ENCODE measurements at places on chromosomes 12 and 14.

DNA sequence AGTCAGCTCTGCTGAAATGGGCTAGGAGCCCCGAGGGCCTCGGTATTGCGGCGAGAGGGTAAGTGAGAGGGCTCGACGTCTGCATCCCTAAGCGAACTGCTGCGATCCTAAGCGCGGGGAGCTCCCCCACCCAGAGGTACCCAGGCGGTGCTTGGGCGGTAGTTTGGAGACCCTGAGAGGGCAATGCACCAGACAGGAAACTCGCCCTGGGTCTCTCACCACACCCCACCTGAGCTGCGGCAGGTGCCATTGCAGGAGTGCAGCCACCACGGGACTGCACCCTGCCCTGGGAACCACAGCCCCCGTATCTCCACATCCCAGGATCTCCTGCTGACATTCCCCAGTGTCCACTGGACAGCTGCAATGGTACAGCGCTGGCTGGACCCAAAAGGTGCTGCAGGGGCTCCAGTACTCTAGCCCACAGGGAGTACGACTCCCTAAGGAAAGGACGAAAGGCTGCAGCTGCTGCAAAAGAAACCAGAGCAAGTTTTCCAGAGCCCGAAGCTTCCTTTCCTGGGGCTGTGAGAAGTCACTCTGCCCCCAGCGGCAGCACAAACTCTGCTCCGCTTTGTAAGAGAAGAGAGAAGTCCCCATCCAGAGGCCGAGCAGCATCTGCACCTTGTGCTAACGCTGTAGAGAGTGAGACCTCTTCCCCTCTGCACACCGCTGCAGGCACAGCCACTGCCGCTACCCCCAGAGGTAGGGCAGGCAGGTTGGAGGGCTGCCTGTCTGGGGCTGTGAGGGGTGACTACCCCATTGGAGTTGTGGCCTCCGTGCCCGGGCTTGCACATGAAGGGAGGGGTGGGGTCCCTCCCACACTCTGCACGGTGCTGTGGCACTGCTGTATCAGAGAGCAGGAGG is 31.1 kb upstream of the MON2 start:
- peak; percentile 7 for DNase-seq

- no peak for DNase-seq
Measured at GRCh38 chr14:34971381-34971780, 11.4 kb upstream of the SRP54 start.

- DNase-seq: no peak
Measured at GRCh38 chr12:4133636-4134447, 139.7 kb upstream of the CCND2 start.

DNA sequence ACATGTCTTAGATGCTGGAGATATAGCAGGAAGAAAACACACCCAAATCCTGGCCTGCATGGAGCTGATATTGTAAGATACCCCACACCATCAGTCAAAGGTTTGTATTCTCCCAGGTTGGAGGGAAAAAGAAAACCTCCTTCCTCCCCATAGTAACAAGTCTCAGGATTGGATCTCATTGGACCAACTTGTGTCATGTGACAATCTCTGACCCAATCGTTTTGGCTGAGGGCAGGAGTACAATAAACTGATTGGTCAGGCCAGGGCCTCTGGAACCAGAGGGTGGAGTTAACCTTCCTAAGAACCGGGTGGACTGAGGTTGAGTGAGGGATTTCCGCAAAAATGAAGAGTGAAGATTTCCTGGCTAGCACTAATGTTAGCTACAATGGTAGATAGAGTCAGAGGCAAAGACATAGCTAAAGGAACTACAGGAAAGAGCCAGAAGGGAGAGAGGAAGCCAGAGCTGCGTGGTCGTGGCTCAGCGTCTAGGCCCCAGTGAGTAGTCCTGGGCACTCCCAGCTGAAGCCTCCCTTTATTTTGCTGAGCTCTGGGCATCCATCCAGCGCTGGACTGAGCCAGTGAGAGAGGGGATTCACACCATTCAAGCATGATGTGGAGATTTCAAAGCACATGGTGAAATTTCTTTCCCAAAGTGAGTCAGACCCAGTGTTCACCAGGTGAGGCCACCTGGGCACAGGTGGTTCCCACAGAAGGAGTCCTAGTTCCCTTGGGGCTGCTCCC is 219.9 kb downstream of the AACS start:
- DNase-seq: no peak

DNA sequence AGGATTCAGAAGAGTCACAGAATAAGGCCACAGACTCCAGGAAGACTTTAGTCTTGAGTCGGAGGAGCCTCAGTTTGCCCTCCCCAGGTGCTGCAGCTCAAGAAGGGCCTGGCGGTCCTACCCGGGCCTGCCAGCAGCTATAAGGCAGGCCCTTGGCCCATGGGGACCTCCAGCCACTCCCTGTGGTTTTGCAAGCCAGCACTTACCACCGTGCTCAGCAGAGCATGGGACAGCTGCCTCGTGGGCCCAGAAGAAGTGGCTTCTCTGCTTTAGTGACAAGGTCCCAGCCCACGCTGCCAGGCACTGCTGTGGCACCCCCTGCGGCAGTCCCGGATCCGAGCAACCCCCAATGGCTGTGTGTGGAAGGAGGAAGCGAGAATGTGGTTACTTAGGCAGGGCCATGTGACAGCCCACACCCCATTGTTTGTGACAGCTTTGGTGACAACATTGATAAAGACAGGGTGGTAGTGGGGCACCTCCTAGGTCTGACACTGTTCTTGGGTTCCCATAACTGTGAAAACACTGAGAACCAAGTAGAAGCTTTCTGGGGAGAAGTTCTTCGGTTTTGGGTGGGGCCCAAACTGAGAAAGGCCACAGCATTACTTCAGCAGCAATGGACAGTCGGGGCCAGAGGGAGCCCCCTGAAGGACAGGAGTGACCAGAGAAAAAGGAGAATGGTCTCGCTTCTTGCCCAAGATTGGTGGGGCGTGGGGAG is at the start of gene SELPLG:
SELPLG (minus strand) TSS at position 361 of the 715 bp plus-strand sequence. CDS start 9,587 bp downstream, outside the sequence.
- DNase-seq: peak; percentile 81

DNA sequence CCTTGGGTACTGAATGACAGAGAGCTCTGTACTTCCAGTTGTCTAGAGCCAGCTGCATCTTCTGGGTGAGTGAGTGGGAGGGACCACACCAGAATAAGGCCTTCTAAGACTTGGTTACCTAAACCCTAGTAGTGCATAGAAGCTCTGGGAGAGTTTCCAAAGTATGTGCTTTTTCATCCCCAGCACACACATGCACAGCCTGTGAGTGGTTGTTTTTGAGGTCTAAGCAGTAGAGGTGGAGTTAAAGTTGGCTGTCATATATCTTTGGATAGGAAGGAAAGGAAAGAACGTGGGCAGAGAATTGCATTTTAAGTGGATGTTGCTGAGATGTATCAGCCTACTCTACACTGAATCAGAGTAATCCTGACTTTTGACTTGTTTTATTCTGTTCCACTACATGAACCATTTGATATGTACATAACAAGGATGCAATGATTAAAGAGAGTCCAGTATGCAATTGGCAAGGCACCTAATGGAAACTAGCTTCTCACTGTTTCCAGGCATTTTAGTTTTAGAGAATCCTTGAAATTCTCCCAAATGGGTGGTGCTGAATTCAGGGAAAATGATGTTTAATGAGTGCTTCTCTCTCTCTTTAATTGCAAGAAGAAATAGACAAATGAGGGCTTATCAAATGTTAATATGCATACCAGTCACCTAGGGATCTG is 51.8 kb upstream of the PRICKLE1 start:
- no peak for DNase-seq

GRCh38 chr14:76777721-76778120 is 16.5 kb downstream of the VASH1 start:
- no peak for DNase-seq

DNA sequence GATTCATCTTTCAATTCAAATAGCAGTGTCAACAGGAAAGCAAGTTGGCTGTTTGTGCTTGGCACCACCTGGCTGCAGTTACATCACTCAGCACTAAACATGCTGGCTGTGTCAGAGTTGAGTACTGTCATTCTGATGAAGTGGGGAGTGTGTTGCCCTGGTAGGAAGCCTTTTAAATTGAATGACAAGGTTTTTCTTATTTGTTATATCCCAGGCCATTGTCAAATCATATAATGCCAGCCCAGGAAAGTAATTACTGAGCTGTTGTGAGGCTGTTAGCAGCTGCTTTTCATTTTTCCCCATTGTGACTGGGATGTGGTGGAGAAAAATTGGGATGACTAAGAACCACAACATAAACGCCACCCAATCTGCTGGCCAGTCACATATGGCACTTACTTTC is 106.5 kb upstream of the PRKD1 start:
- no peak for DNase-seq

DNA sequence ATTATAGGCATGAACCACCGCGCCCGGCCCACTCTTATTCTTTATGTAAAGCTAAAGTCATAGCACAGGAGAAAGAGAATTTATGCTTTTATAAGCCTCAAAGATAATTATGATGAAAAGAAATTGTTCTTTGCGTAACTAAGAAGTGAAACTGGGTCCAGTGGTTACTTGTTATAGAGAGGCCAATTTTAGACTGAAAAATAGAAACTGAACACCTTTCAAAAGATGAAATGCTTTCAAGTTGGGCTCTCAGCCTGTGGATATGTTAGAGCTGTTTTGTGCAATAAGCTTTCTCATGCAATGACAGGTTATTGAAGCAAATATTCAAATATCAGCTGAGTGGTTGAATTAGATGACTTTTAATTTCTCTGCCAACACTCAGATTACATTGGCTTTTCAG is 7.9 kb downstream of the TMEM253 start:
- no peak for DNase-seq

DNA sequence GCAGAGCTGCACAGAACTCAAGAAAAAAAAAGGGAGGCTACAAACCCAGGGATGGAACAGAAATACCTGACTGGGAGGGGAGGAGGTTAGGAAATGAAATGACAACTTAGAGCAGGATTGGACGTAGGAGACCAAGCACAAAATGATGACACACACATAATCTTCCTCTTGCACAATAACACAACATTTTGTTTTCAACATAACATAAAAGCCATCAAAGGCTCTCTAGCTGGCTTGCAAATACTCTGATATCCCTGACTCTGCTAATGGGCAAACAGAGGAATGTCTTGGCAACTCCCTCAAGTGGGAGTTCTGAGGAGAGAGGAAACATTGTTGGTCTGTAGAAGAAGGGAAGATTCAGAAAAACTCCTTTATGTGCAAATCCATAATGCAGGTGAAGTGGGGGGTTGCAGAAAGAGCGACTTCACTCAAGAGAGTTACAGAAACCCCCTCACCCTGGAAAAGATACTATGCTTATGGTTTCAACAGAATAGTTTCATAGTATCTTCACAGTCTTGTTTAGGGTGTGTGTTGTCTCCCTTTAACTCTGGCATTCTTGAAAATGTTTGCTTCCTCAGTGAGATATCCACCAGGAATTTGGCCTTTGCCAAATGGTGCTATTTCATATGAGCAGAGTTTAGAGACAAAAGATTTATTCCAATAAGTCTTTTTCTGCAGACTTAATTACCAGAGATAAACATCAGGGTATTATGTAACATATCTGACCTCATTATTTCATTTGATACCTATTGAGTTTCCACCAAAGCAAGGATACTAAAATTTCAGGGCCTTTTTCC is 43.8 kb upstream of the LTBP2 start:
- no peak for DNase-seq

- no peak for DNase-seq
Measured at GRCh38 chr14:58733451-58734208, 95.9 kb downstream of the DACT1 start.

DNA sequence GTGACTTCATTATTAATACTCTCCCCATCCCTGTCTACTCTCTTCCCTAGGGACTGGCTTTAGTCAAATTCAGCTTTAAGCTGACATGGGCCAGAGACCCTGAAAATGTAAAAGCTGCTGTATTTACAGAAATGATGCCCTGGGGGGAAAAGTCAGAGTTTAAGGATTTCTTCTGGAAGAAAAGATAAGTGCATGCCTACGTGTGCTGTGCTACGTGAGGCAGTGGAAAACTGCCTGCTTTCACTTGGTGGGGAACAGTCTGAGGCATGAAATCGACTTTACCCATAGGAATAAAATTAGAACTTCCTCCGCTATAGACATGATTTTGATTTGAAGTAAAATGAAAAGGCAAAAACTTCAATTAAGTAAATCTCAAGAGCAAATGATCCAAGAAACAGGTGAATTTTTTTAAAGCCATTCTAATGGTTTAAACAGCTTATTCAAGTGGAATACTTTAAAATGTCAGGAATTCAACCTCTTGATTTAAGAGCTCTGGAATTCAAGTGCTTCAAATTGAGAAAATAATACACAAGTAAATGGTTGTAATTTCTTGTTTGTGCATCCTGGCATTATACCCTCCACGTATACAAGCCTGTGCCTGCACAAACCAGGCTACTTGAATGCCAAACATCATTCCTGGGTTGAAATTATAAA is 168.5 kb downstream of the FOXN3 start:
- no peak for DNase-seq

- no peak for DNase-seq
Measured at GRCh38 chr14:29403091-29403490, 524.6 kb downstream of the PRKD1 start.

DNA sequence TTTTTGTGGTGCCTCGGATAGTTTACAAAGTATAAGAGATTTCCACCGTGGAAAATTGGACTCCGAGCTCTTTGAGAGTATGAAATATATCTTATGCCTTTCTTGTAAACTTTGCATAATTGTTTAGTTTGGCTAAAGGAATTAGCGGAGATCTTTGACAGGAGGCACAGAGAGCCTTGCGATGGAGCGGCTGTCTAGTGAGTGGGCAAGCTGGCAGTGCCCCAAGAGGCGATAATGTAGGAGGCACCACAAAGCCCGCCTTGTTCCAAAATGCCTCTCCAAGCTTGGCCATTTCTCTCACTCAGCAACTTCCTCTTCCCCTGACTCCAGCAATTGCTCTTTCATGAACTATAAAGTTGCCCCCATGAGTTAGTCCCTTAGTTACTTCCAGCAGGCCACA is 270.1 kb upstream of the PRICKLE1 start:
- DNase-seq: no peak

DNA sequence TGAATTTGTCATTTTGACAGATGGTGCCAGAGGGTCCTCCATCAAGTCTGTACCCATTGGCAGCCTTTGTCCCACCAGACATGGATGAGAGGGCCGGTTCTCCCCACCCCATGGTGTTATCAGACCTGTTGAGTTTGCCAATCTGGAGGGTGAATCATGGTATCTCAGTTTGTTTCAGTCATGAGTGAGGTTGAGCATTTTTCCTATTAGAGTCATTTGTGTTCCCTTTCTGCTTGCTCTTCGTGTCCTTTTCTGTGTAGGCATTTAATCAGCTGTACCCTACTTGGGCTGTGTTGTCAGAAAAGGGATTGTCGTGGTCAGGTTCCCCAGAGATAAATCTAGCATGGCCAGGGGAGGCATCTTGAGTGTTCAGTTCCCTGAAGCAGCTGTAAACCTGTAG is 30.5 kb downstream of the SLC24A4 start:
- no peak for DNase-seq

GRCh38 chr12:72288911-72289310 is 16.7 kb downstream of the TRHDE start:
- no peak for DNase-seq
